A549 treated with Hydrocortisone at 1 μM for 4 hours (cell line): ENCODE measurements at places on chromosomes 6 and 20. TPM values are rescaled to one million over a fixed set of nuclear protein-coding genes. Genes with fewer than 3 reads are reported as not detected.

EFCAB8 gene
- not detected in 5 replicates for total RNA-seq

ROS1 gene
- total RNA-seq = 0.17 to 0.29 TPM (median 0.21 TPM) in 5 replicates

UBE2V1 gene
- 102 to 135 TPM (median 107 TPM) in 5 replicates for total RNA-seq

MUCL3 gene
- total RNA-seq = 0.07 to 0.15 TPM (median 0.12 TPM) in 5 replicates

CCM2L gene
- total RNA-seq = 0.28 to 0.68 TPM (median 0.36 TPM) in 5 replicates

VSTM2L gene
- 18.5 to 30.4 TPM (median 21.4 TPM) in 5 replicates for total RNA-seq

ZNF391 gene
- total RNA-seq = 0.07 to 0.29 TPM (median 0.16 TPM) in 5 replicates

GRIK2 gene
- total RNA-seq = 0.29 to 0.47 TPM (median 0.36 TPM) in 5 replicates

LPIN3 gene
- 10.9 to 14.4 TPM (median 13.7 TPM) in 5 replicates for total RNA-seq
